ENCODE measurements at places on chromosomes 1 and 21.

GRCh38 chr1:16145030-16145661 lies 10.7 kb downstream of the EPHA2 start:
- DNase-seq, result no peak

- DNase-seq, result no peak
Observed at GRCh38 chr1:91799159-91799558, 86.8 kb downstream of the TGFBR3 start.

DNA sequence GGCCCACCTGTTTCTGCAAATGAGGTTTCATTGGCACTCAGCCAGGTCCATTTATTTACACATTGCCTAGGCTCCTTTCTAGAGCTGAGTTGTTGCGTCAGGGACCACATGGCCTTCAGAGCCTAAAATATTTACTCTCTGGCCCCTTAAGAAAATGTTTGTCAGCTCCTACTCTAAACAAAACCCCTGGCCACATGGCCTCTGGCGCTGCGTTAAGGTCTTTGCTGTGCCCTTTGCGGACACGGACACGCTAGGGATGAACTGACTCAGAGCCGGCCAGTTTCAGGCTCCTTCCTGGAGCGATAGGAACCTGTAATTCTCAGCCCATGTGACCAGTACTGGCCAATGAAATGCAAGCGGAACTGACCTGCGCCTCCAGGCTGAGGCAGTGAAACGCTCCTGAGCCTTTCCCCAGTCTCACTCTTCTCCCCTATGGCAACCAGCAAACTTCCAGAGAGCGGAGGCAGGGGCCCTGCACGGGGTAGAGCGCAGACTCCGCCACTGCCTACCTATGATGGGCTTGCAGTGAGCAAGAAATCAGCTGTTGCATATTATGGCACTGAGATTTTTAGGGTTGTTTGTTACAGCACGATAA lies 160.3 kb downstream of the ETS2 start:
- no peak for DNase-seq

DNA sequence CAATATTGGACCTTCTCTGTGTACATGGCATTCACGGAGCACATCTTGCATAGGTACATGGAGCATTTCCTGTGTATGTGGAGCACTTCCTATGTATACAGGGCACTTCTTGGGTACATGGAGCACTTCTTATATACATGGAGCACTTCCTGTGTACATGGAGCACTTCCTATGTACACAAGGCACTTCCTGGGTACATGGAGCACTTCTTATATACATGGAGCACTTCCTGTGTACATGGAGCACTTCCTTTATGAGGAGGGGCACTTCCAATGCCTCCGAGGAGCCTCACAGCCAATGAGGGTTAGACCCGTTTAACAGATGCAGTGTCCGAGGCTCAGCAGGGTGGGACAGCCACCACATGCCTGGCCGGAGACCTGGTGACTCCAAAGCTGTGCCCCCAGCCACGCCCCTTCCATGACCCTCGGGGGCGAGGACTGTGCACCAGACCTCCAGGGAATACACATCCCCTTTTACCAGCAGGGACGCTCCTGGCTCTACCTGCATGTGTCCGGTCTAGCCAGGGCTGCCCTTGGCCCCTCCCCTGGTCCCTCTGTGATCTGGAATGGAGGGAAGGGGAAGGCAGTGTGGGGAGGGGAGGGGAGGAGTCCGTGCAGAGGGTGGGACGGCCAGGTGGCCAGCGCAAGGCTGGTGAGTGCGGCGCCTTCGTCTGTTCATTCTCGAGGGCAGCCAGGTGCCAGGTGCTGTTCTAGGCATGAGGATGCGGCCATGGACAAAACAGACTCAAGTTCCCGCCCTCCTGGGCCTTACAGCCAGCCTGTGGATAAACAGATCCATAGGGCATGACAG lies 195.1 kb upstream of the TMEM51 start:
- DNase-seq, result no peak

All from activated CD4-positive, alpha-beta T cell treated with anti-CD3 and anti-CD28 coated beads, Interleukin-2, amount 50 U/mL, for 1 hour (primary cell).